Activated naive CD4-positive, alpha-beta T cell treated with anti-CD3 and anti-CD28 coated beads, Interleukin-2, amount 50 U/mL, for 72 hours (primary cell): ENCODE measurements at places on chromosomes 6 and 20.
A peak's percentile ranks its signal among the peaks of the same experiment; 100 is the strongest.

DNA sequence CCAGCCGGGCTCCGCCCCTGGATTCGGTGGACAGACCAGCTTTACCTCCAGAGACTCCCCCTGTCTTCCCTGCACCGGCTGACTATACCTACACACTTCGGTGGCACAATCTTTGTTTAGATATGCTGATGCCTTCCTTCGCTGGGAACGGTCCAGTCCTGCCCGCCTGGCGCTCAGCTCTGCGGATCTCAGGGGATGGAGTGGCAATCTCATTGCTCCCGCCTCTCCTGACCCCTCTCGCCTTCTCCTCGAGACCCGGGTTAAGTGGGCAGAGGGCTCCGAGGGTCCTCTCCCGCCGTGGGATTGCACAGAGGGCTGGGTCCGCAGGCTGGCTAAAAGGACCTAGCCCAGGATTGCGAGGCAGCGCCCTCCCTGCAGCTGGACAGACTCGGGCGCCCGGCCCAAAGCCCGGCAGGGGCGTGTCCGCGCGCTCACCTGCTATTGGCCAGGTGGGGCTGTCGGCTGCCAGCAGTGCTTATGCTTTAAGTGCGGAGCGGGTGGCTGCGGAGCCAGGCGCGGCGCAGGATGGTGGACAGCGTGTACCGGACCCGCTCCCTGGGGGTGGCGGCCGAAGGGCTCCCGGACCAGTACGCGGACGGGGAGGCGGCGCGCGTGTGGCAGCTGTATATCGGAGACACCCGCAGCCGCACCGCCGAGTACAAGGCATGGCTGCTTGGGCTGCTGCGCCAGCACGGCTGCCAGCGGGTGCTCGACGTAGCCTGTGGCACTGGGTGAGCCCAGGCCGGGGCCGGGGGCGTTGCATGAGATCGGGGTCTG lies at the start of gene GNMT:
Gene GNMT, plus strand, starts transcription at position 512 of the 777 bp plus-strand sequence. Its CDS starts 14 bp downstream, at position 526.
- peak; percentile 54 for DNase-seq

GRCh38 chr20:10924644-10925201 lies 250.9 kb upstream of the JAG1 start:
- no peak for DNase-seq

- DNase-seq: no peak
Observed at GRCh38 chr6:51934098-51934497, 153.3 kb downstream of the PKHD1 start.

DNA sequence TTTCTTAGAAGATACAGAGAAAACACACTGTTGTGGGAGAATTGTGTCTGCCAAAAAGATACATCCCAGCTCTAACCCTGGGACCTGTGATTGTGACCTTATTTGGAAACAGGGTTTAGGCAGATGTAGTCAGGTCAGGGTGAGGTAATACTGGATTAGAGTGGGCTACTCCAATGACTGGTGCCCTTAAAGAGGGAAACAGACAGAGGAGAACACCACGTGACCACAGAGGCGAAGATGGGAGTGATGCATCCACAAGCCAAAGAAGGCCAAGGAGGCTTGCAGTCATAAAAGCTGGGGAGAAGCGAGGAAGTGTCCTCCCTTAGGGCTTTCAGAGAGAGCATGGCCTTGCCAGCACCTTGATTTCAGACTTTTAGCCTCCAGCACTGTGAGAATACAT lies 35.6 kb downstream of the SLC52A3 start:
- no peak for DNase-seq

GRCh38 chr6:170200458-170200891 lies 90.4 kb downstream of the DLL1 start:
- no peak for DNase-seq
